Erythroblast (primary cell): ENCODE measurements at places on chromosomes 4 and X.

DNA sequence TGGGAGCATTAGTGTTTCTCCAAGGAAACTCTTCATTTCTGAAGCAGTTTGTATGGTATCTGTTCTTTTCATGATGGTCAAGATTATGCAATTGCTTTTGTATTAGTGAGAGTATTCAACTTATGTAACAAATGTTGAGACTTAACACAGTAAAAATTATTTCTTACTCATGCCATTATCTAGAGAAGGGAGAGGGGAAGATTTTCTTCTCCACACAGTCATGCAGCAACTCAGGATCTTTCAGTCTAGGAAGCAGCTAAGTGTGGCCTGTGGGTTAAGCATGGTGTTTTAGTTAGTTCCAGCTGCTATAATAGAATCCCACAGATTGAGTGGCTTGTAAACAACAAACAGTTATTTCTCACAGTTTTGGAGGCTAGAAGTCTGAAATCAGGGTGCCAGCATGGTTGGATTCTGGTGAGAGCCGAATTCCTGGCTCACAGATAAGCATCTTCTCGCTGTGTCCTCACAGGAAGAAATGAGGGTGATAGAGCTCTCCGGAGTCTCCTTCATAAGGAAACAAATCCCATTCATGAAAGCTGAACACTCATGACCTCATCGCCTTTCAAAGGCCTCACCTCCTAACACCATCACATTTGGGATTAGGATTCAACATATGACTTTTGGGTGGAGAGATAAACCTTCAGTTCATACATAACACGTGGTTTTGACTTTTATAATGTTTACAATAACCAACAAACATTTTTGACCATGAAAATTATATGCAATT lies 101.2 kb downstream of the FRMPD4 start:
- no peak for DNase-seq

GRCh38 chr4:6926081-6926480 lies 16.5 kb downstream of the TBC1D14 start:
- DNase-seq, result no peak

DNA sequence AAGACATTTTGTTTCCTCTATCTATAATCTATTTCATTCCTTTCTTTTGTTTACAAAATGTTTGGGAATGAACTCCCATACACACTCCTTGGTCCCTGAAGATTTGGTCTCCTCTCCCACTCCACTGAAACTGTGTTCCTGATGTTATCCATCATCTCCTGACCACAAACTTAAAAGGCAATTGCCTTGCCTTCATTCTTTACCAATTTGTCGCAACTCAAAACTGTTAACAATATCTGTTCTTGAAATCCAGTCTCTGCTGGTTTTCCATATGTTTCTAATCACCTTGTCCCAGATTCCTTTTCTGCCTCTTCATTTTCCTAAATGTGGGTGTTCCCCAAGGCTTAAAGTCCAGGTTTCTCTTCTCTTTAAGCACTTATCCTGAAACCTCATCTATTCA lies 262.2 kb upstream of the TTC29 start:
- no peak for DNase-seq

DNA sequence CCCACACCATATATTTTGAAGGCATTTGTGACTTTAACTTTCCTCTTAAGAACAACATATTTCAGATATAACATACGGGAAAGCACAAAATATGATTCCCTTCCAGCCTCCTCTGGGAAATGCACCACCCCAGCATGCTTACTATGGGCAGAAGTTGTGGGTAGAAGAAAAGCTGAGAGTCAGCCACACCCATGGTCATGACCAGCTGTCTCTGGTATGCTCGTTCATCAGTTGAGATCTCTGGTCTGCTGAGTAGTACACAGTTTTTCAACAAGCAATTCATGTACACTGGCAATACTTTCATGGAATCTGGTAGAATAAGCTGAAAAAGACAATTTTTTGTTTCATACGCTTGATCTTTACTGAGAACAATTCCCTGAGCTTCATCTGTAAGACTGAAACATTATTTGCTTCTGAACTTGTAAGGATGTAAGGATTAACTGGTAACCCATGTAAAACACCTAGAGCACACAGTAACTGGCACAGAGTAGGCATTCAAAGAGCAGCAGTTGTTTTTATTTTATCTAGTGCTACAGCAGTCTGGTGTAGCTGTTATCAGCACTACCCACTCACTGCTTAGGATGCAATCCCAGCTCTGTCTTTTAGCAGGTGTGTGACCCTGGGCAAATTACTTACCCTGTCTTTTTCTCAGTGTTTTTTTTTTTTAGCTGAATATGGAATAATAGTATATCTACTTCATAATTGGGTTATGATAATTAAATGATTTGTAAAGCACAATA lies 47.6 kb downstream of the METTL14 start:
- DNase-seq, result peak; percentile 60

- DNase-seq, result no peak
Observed at GRCh38 chr4:54547299-54548097, 110.3 kb upstream of the KIT start.

GRCh38 chr4:123327846-123328429 lies 68.7 kb upstream of the SPRY1 start:
- no peak for DNase-seq

DNA sequence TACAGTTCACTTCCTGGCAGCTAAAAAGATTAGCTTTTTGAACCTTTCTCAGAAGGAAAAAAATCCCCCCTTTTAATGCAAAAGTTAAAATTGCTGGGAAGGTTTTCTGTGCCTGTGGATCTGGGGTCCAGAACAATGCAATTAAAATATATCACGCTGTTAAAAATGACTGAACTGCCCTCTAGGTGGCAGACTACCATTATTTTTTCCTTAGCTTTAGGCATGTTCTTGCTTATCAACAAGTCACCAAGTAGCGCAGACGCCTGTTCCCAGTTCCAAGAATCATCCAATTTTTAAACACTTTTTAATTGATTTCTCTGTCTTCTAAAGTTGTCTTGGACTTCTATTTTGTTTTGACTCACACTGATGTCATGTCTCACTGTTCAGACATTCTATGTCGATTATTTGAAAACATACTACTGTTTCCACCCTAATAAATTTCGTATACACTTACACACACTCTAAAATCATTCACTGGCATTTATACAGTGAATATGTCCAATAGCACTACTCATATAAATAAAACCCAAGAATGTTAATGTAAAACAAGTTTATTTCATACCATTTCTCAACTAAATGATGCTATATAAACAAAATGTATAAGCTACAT lies 661.6 kb downstream of the RAPGEF2 start:
- peak; percentile 40 for DNase-seq

DNA sequence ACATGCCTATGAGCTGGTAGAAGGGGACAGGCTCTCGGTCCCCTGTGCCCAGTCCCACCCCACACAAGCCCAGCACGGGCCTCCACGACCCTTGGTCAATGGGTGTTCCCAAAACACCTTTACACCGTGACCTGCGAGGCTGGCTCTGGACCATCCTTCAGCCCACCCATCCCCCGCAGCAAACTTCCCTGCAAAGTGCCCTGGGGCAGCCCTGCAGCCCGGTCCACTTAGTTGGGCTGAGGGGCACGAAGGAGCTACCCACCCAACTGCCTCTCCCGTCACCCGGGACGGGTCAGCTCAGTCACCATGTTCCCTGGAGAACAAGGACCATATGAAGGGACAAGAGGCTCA lies 23.4 kb downstream of the WDR1 start:
- DNase-seq, result no peak

GRCh38 chr4:41458689-41459088 lies 79.3 kb upstream of the LIMCH1 start:
- no peak for DNase-seq

DNA sequence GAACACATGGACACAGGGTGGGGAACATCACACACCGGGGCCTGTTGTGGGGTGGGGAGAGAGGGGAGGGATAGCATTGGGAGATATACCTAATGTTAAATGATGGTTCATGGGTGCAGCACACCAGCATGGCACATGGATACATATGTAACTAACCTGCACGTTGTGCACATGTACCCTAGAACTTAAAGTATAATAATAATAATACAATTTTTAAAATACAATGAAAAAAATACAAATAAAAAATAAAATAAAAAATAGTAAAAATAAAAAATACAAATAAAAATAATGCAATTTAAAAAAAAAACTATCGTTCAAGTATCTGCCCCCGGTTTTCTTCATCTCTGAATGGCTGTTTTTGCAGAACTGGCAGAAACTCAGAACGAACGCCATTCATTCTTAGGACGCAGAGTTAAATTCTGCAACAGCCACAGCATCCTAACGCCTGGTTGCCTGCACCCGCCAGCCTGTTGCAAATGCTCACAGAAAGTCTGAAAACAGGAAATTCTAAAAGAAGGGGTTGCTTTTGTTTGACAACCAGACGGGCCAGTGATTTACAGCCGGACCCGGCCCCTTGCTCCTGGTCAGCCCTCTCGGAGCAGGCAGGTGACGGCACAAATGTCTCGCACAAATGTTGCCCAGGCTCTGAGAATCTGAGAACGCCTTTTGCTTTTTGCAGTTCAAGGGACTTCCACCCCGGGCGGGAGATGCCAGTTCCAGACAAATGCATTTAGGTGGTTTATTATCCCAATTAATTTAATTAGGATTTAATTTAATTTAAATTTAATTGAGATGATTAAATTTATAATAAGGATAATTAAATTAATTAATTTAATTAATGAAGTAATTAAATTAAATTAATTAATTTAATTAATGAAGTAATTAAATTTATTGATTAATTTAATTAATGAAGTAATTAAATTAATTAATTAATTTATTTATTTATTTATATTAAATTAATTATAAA lies 47.8 kb downstream of the CRLF2 start:
- DNase-seq, result no peak

- DNase-seq, result no peak
Observed at GRCh38 chr4:104979083-104979760, 167.5 kb upstream of the TET2 start.

GRCh38 chr4:141462361-141462760 lies 174.0 kb upstream of the IL15 start:
- no peak for DNase-seq

GRCh38 chrX:41459716-41460115 lies 12.6 kb downstream of the NYX start:
- no peak for DNase-seq

GRCh38 chr4:138598226-138598625 lies 356.1 kb upstream of the SLC7A11 start:
- no peak for DNase-seq

- no peak for DNase-seq
Observed at GRCh38 chrX:138859421-138859820, 147.9 kb upstream of the FGF13 start.

DNA sequence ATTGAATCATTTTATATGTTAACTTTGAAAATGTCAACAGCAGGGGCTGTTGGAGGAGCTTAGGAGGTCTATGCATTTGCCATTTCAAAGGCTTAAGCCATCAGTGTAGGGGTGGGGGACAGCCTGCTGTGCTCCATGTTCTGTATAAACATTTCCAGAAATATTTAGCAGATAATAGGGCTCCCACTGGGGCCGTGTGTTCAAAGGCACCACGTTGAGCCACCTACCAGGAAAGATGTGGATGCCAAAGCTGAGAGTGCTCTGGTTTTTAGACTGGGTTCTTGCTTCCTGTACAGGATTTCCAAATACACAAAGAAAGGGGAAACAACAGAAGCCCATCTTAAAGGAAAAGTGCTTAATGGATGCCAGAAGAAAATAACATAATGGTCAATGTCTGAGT lies 219.5 kb downstream of the CENPC start:
- DNase-seq, result no peak

- no peak for DNase-seq
Observed at GRCh38 chr4:10183462-10183861, 66.9 kb upstream of the WDR1 start.

GRCh38 chr4:142112451-142112850 lies 476.1 kb downstream of the IL15 start:
- no peak for DNase-seq

DNA sequence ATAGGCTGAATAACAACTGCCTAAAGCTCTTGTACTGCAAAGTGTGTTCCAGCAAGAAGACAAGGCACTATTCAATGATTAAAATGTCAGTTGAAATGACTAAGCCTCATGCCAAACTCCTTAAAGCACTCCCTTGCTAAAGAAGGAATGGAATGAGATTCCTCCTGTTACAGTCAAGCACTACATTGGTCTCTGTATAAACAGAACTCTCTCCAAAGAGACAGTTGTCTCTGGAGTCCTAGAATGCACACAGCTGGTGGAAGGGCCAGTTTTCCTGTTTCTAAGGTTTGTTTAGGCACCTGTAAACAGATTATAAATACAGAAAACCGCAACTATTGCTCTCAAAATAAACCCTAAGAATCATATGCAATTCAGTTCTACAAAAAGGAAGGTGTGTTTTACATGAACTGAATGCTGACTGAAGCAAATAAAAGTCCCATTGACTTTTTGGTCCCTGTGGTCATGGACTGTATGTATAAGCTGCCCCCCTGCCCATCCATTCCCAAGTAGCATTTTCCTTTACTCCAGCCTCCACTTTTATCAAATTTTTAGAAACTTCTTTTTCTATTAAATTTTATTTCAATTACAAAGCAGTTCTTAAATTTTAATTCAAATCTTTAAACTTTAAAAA lies 47.0 kb downstream of the FAT1 start:
- no peak for DNase-seq

DNA sequence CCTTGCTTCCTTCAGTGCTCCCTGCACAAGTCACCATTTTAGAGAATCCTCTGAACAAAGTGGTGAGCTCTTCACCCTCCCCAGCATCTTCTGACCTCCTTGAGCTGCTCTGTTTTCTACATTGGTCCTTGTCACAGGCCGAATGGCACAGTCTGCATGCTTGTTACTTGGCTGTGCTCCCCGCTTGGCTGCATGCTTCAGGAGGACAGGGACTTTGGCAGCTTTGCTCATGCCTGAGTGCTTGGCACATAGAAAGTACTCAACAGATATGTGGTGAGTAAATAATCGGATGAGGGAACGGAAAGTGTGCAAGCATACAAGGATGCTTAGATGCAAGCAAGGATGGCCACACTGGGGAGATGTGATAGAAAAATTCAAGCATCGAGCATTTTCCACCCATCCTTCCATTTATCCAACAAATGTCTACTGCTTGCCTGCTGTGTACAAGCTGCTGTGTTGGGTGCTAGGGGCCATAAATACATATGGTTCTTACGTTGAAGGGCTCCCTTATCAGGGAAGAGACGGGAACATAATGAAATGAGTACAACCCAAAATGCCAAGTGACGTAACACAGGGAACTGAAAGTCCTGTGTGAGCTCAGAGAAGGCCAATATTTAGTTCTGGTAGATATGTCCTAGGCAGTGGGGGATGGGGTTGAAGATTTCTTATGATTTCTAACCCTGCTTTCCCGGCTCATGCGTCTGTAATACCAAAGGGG lies 31.2 kb downstream of the SLC2A9 start:
- no peak for DNase-seq

DNA sequence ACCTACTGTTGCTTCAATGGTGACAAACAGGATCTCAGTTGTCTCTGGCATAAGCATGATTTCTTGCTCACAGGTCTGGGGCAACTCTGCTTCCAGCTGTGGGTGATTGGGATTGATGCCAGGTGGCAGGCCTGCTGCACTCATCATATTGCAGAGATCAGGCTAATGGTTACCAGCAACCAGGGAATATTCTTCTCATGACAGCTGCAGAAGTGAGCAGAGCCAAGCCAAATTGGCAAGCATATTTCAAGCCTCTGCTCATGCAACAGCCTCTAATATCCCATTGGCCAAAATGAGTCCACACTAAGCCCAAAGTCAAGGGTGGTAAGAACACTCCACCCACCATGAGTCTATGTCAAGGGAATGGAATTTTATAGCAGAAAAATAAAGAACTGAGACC lies 26.7 kb upstream of the TBC1D19 start:
- no peak for DNase-seq
